ENCODE measurements at places on chromosomes 3 and 15. TPM values are rescaled to one million over a fixed set of nuclear protein-coding genes. Genes with fewer than 3 reads are reported as not detected.
A peak's percentile ranks its signal among the peaks of the same experiment; 100 is the strongest.

GRCh38 chr3:100798012-100798411 lies 88.7 kb downstream of the TFG start:
- DNase-seq, result no peak
- H3K27ac ChIP-seq, result no peak overlapping the region

DNA sequence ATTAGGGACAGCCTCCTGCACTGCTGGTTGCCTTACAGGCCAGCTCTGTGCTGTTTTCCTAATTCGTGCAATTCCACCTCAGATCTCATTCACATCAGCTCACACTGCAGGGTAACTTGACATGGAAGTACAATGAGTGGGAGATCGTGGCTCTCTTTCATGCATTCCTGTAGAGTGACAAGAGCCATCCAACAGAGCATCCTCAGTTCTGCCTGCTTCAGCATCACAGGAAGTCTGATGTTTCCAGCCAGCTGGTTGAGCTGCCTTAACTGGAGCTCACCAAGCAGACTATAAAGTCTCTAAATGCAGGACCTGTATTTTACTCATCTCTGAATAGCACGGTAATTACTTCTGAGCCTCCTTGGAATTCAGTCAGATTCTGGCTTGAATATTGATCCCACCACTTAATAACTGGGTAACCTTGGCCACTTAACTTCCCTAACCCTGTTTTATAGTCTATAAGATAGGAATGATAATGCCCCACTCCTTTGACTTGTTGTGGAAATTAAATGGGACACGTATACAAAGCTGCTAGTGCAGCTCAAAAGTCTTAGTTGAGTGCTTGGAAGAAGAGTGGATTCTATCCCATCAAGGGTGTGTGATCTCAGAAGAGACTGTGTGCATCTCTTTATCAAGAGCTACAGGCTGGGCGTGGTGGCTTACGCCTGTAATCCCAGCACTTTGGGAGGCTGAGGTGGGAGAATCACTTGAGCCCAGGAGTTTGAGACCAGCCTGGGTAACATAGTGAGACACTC lies 1.4 kb upstream of the DIS3L start:
- peak; percentile 11 for DNase-seq
- peaks cover 2% of the 10 kb centered on the region for H3K36me3 ChIP-seq
- peaks cover 52% of the 10 kb centered on the region for H3K4me1 ChIP-seq
- H3K4me3 ChIP-seq, result peak overlapping the region; percentile 79

GRCh38 chr3:159823780-159824179 lies 164.9 kb upstream of the IL12A start:
- no peak for DNase-seq
- no peaks in the 10 kb centered on the region for H3K36me3 ChIP-seq
- no peak overlapping the region for H3K27ac ChIP-seq
- H3K4me3 ChIP-seq, result no peak overlapping the region
- peaks cover 10% of the 10 kb centered on the region for H3K27me3 ChIP-seq

GRCh38 chr3:73774645-73775044 lies 149.9 kb upstream of the PDZRN3 start:
- no peak overlapping the region for H3K4me3 ChIP-seq
- no peak for DNase-seq
- no peak overlapping the region for H3K27ac ChIP-seq

- peaks cover 60% of the 10 kb centered on the region for H3K4me1 ChIP-seq
- H3K4me3 ChIP-seq, result no peak overlapping the region
- peaks cover 43% of the 10 kb centered on the region for H3K36me3 ChIP-seq
- H3K27ac ChIP-seq, result peak overlapping the region; percentile 20
These were observed 56.6 kb downstream of the CBLB start for GRCh38 chr3:105812194-105812586.

DNA sequence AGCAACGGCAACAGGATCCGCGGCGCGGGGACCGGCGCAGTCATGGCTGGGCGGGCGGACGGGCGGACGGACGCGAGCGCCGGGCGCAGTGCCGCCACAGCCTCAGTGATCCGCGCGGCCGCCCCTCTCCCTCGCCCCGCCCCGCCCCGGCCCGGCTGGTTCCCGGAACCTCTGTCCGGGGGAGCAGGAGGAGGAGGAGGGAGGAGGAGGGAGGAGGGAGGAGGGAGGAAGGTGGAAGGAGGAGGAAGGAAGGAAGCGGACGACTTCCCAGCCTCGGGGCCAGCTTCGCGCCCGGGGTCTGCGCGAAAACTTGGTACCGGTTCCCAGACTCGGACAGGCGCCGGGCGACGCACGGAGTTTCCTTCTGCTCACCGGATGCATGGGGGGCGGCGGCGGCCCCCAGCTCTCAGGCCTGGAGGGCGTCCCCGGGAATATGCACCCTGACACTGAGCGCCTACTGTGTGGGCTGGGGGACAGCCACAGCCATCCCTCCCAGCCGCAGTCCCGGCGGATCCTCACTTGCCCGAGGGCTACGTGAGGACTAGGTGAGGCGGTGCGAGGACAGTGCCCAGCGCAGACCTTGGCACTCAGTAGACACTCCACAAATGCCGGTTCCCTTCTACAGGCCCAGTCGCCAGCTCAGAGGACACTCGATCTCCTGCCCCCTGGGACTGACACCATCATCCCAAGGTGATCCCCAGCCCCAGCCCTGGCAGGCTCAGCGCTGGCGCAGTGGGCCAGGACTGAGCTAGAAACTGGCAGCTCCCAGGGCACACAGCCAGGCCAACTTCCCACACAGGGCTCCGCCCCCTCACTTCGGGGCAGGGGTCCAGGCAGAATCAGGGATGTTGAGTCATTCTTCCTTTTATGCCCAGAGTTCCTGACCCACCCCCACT lies at the start of gene SHISA5:
Gene SHISA5 (minus strand): TSS at position 124 of the 896 bp plus-strand sequence. CDS start 80 bp downstream, at position 44.
- peaks cover 46% of the 10 kb centered on the region for H3K4me1 ChIP-seq
- peak within 1 kb of the TSS; percentile 74 for H3K27ac ChIP-seq
- DNase-seq, result peak; percentile 74
- peaks cover 1% of the 10 kb centered on the region for H3K36me3 ChIP-seq

DNA sequence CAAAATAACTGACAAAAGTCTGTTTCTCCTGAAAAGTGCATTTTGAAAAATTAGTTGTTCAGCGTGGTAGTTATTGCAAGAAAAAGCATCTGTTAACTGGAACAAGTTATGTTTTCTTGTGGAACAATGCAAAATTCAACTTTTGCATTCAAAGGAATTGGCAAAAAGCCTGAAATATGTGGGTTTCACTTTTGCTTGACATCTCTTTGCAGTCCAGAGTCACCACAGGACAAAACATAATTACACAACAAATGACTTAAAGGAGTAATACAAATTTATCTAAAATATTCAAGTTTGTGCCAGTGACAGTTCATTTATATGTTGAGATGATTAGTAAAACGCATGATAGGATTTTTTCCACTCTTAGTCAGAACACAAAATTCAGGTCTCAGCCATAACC lies 96.3 kb upstream of the P2RY1 start:
- no peaks in the 10 kb centered on the region for H3K4me1 ChIP-seq
- DNase-seq, result no peak
- no peak overlapping the region for H3K4me3 ChIP-seq
- no peaks in the 10 kb centered on the region for H3K36me3 ChIP-seq
- no peaks in the 10 kb centered on the region for H3K27me3 ChIP-seq

- no peak overlapping the region for H3K4me3 ChIP-seq
- H3K4me1 ChIP-seq, result peaks cover 6% of the 10 kb centered on the region
- no peaks in the 10 kb centered on the region for H3K36me3 ChIP-seq
- DNase-seq, result no peak
- no peaks in the 10 kb centered on the region for H3K27me3 ChIP-seq
- H3K27ac ChIP-seq, result no peak overlapping the region
These were observed 21.5 kb upstream of the MORF4L1 start for GRCh38 chr15:78850941-78851755.

DNA sequence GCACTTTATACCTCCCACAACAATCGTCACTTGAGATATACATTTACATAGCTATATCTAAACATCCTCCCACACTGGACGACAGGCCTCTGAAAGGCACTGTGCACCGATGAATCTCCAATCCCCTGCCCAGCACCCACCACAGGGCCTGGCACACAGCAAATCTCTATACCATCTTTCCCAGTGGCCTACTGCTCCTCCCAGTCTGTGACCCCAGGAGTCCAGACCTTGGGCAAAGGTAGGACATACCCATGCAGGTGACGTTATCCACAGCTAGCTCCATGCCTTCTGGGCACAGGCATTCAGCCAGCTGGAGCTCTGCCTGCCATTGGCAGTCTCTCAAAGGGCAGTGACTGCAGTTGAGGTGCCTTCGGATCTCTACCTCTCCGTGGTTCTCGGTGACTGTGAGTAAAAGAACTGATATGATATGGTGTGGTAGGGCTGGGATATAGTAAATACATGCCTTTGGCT lies 5.8 kb downstream of the LTK start:
- no peaks in the 10 kb centered on the region for H3K36me3 ChIP-seq
- no peak overlapping the region for H3K4me3 ChIP-seq
- H3K4me1 ChIP-seq, result peaks cover 9% of the 10 kb centered on the region
- DNase-seq, result no peak

GRCh38 chr15:41263891-41264351 lies 32.9 kb downstream of the CHP1 start:
- no peak overlapping the region for H3K4me3 ChIP-seq
- H3K36me3 ChIP-seq, result peaks cover 12% of the 10 kb centered on the region
- no peak overlapping the region for H3K27ac ChIP-seq

DNA sequence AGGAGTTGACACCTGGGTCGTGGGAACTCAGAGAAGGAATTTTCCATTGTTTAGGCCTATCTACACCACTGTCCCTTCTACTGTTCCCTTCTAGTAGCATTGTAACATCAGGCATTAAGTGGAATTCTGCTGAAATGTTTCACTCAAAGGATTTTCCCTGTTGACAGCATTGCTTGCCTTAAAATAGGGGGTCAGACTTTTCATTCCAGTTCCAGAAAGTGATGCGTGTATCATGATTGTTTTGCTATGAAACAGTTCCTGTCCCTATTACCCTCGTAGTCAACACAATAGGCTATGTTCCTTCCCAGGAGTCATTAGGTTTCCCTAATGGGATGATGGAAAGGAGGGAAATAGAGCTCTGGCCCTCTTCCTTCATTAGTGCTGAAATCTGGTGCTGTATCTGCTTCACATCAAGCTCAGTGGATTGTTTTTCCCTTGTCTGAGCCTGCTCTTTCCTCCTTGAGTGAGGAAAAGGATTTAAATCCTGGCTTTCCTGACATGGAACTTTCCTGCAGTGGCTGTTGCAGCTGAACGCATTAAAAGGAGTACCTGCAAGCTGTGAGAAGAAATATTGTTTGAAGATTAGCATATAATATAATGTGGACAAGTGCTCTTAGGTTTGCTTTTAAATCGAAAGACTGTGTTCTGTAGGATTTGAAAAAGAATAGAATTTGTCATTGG lies 195.9 kb downstream of the KLHL25 start:
- no peak overlapping the region for H3K4me3 ChIP-seq
- peaks cover 64% of the 10 kb centered on the region for H3K4me1 ChIP-seq
- no peak for DNase-seq
- no peak overlapping the region for H3K27ac ChIP-seq

- no peaks in the 10 kb centered on the region for H3K4me1 ChIP-seq
- no peak overlapping the region for H3K27ac ChIP-seq
- no peak overlapping the region for H3K4me3 ChIP-seq
- no peaks in the 10 kb centered on the region for H3K36me3 ChIP-seq
- H3K27me3 ChIP-seq, result peaks cover 5% of the 10 kb centered on the region
- DNase-seq, result no peak
These were observed 216.9 kb downstream of the ATP8B4 start for GRCh38 chr15:49901996-49902684.

DNA sequence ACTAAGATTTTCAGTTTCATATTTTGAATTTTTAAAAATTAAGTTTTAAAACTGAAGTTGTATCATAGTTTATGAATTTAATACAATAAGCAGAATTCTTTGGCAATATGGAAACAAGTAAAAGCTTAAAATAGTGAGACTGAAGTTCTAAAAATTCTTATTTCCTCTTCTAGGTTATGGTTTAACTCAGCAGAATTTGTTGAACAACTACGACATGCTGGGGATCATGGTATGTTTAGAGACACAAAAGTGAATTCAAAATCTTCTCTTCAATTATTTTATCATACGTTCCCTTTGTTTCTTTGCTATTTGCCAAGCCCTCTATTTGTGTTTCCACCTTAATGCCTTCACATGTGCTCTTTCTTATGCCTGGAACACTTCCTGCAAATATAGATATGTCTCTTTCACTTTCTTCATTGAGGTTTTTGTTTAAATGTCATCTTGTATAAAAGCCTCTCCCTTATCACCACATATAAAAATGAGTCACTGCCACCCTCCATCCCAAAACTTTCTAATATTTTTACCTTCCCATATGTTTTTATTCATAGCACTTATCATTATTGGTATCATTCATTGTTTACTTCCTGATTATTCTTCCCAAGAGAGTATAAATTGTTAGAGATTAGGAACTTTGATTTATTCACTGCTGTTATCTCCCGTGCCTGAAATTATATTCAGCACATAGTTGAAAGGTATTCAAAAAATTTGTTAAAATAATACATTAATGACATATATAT lies 6.4 kb downstream of the SUCNR1 start:
- no peak overlapping the region for H3K27ac ChIP-seq
- H3K4me1 ChIP-seq, result peaks cover 9% of the 10 kb centered on the region
- DNase-seq, result no peak
- H3K27me3 ChIP-seq, result peaks cover 3% of the 10 kb centered on the region

GRCh38 chr3:69536306-69537020 lies 150.6 kb upstream of the FRMD4B start:
- H3K27ac ChIP-seq, result no peak overlapping the region
- DNase-seq, result no peak
- H3K36me3 ChIP-seq, result no peaks in the 10 kb centered on the region
- H3K4me1 ChIP-seq, result no peaks in the 10 kb centered on the region
- H3K4me3 ChIP-seq, result no peak overlapping the region

DNA sequence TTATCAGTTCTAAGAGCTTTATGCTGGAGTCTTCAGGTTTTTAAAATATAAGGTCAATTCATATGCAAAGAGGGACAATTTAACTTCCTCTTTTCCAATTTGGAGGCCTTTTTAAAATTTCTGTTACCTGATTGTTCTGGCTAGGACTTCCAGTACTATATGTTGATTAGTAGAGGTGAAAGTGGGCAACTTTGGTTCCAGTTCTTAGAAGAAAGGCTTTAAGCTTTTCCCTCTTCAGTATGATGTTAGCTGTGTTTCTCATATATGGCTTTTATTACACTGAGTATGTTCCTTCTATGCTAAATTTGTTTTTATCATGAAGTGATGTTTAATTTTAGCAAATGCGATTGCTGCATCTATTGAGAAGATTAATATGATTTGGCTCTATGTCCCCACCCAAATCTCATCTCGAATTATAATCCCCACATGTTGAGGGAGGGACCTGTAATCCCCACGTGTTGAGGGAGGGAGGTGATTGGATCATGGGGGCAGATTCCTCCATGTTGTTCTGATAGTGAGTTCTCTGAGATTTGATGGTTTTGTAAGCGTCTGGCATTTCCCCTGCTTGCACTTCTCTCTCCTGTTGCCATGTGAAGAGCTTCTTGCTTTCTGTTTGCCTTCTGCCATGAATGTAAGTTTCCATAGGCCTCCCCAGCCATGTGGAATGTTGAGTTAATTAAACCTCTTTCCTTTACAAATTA lies 33.8 kb downstream of the FAIM start:
- no peaks in the 10 kb centered on the region for H3K27me3 ChIP-seq
- DNase-seq, result no peak
- H3K4me1 ChIP-seq, result no peaks in the 10 kb centered on the region

AMT gene
- 4.1 TPM for total RNA-seq

ERICH6 gene
- not detected for total RNA-seq

TICRR gene
- total RNA-seq, result 25.7 TPM

KCNH8 gene
- 0.05 TPM for total RNA-seq

C2CD4A gene
- total RNA-seq, result 0.61 TPM

SYNM gene
- 0.09 TPM for total RNA-seq

PDIA5 gene
- 20.7 TPM for total RNA-seq

SNTN gene
- not detected for total RNA-seq

PPARG gene
- total RNA-seq, result 1.1 TPM

BCL2A1 gene
- total RNA-seq, result 103 TPM

Measured in activated CD4-positive, alpha-beta T cell treated with anti-CD3 and anti-CD28 coated beads for 36 hours (primary cell).